ENCODE measurements at places on chromosomes 1 and 21.
A peak's percentile ranks its signal among the peaks of the same experiment; 100 is the strongest.

- DNase-seq, result no peak
Observed at GRCh38 chr1:117642963-117643362, 37.1 kb downstream of the TENT5C start.

DNA sequence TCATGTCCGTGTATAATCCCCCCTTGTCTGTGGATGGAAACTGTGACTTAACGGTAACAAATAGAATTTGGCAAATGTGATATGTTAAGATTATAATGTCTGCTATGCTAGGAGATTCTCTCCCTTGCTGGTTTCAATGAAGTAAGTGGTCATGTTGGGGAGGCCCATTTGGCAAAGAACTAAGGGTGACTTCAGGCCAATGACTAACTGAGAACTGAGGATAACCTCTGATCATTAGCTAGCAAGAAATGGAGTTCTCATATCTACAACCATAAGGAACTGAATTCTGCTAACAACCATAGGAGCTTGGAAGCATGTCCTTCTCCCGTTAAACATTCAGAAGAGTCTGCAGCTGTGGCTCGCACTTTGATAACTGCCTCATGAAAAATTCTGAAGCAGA, 2.3 kb downstream of the IFI44L start:
- DNase-seq, result no peak

GRCh38 chr1:202029171-202029665, 18.8 kb downstream of the ELF3 start:
- peak; percentile 39 for DNase-seq

DNA sequence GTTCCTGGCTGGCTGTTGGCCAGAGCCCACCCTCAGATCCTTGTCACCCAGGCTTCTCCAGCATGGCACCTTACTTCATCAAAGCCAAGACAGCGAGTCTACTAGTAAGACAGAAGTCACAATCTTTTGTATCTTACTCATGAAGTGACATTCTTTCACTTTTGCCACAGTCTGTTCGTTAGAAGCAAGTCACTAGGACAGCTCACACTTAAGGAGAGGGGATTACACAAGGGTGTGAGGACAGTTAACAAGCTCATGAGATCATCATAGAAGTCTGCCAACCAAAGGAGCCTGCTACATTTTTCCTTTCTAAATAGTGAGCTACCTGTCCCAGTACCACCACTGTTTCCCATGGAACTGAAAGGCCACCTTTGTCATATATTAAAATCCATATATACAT, 61.5 kb downstream of the PACC1 start:
- no peak for DNase-seq

- DNase-seq, result no peak
Observed at GRCh38 chr1:94697839-94698238, 122.3 kb upstream of the SLC44A3 start.

GRCh38 chr1:218272366-218272765, 12.7 kb upstream of the RRP15 start:
- no peak for DNase-seq

GRCh38 chr1:111201275-111202090, 1.0 kb upstream of the DENND2D start:
- DNase-seq, result no peak

- DNase-seq, result no peak
Observed at GRCh38 chr1:41895552-41895951, 23.2 kb downstream of the HIVEP3 start.

- no peak for DNase-seq
Observed at GRCh38 chr1:51973587-51974474, 16.7 kb downstream of the RAB3B start.

DNA sequence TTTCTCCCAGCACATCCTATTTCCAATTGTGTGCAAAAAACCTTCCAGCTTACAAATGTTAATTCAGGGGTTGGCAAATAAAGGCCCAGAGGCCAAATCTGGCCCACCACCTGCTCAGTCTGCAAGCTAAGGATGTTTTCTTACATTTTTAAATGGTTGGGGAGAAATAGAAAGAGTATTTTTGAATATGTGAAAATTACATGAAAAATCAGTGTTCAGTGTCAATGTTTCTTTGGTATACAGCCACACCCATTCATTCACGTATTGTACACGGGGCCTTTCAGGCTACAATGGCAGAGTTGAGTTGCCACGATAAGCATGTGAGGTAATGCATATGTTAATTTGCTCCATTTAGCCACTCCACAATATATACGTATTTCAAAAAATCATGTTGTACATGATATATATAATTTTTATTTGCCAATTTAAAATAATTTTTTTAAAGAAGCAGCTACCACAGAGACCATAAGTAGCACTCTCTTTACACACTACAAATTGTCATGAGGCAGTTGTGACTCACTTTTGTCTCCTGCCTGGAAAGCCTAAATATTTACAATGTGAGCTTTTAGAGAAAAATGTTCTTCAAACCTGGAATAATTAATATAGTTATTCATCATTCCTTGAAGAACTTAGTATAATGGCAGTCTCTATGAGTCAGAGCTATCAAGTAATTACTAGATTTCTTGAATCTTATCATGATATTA, 189.6 kb downstream of the SMYD3 start:
- DNase-seq, result no peak

- DNase-seq, result no peak
Observed at GRCh38 chr1:26352338-26352679, 1.6 kb downstream of the CRYBG2 start.

- no peak for DNase-seq
Observed at GRCh38 chr1:109788695-109789521, 25.2 kb upstream of the EPS8L3 start.

DNA sequence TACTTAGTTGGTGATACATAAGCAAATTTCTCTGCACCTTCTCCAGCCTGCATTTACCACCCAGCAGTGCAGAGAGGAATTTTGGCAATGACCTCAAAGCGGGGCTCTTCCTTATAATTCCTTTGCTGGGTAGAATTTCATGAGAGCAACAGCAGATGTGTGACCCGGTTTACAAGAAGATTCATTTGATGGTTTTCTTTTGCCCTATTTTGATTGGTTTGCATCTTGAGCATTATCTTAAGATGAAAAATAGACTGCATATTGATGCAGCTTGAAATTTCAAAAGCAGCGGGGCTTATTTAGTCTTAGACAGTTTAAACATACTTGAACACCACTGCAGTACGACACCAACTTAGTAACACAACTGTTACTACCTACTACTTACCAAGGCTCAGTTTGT, 378.9 kb downstream of the TTLL7 start:
- DNase-seq, result no peak

DNA sequence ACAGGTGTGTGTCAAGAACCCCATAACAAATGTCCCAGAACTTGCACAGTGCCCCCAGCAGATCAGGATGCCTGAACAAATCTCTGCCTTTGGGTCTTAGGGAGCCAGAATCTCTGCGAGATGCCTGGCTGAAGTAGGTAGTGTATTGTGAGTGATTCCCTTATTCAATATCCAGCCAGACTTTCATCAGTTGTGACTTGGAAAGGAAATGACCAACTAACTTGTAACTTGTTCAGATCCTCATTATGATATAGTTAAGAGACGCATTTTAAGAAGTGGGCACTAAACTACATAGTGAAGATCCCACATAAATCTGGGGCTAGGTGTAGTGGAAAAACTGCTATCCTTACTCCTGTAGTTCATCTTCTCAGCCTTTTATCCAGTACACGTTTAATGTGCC, 11.8 kb downstream of the OLIG2 start:
- DNase-seq, result no peak

DNA sequence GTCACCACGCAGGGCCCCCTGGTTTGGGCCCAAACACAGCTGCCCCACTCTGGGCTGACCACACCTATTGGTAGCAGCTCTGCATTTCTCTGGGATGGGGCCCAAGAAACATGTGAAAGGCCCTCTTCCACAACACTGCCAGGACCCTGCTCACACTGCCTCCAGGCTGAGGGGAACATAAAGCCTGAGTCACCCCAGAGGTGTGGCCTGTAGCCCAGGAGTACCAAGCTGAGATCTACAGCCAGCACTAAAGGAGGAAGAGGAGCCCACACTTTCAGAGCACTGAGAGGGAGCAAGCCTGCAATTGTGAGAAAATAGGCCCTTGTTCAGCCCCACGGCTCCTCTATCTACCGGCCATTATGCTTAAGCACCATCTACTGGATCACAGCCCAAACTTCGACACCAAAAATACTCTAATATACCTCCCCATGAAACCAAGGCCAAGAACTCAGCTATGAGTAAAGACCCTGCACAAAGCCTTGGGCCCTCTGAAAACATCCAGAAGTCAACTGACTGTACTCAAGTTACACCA, 14.4 kb upstream of the OR2T10 start:
- no peak for DNase-seq

DNA sequence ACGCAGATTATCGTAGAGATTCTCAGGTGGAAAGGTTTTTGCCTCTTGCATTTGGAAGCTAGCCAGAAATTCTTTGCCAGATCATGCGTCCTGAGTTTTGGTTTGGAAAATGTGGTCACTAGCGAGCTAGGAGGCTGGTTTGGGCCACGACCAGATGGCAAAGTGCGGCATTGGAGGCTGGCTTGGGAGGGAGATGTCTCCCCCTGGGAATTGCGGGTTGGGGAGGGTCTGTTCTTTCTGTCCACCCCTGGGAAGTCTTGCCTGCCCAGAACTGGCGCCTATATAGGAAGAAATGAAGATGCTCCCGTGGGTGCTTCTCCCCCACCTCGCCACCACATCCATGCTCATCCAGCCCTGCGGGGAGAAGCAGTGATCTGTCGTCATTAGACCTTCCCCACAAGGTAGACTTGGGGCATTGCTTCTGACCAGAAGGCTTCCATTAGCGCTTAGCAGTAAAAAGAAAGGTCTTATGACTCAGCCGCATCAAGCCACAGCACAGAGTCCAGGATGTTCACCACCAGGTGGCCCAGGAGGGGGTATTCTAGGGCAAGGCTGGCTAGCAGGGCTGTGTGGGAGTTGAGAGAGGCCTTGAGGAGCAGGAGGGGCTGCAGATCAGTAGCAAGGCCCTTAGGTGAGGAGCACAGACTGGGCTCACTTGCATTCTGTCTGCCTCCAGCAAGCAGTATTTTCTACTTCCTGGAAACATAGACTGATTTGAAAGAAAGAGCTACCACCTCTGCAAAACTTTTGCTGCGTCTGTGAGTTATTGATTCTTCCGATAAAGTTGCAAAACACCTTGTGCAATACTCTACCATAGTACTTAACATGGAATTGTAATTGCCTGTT, 1.5 kb upstream of the PTP4A2 start:
- DNase-seq, result peak; percentile 64

DNA sequence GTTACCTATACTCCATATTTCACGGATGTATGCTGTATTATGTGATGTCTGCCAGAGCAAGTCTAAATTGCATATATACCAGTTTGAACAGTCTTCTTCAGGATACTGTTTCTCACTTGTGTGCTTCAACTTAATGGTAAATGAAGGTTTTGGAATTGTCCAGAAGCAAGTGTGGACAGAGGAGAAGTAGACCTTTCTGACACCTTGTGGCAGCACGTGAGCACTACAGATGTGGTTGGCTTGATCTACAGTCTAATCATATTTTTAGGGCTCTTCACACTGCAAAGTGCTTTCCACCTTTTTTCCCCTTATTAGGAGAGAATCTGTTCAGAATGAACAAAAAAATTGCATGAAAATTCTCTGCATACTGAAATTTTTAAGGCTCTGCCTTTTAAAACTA, 10.9 kb downstream of the MORC3 start:
- no peak for DNase-seq

DNA sequence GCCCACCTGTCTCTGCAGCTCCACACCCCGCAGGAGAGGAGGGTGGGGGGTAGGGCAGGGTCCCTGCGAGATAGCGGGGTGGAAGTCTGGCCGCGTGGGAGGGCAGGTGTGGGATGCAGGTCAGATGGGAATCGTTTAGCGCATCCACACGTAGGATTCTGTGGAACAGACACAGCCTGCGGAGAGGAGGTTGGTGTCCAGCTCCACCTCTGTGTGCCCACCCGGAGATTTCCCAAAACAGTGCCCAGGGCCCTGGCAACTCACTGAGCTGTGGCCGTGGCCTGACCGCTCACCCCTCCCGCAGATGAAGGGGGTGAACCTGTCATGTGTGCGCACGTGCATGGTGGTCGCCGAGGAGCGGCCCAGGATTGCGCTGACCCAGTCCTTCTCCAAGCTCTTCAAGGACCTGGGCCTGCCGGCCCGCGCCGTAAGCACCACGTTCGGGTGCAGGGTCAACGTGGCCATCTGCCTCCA, 46.9 kb downstream of the S100B start:
- DNase-seq, result no peak

DNA sequence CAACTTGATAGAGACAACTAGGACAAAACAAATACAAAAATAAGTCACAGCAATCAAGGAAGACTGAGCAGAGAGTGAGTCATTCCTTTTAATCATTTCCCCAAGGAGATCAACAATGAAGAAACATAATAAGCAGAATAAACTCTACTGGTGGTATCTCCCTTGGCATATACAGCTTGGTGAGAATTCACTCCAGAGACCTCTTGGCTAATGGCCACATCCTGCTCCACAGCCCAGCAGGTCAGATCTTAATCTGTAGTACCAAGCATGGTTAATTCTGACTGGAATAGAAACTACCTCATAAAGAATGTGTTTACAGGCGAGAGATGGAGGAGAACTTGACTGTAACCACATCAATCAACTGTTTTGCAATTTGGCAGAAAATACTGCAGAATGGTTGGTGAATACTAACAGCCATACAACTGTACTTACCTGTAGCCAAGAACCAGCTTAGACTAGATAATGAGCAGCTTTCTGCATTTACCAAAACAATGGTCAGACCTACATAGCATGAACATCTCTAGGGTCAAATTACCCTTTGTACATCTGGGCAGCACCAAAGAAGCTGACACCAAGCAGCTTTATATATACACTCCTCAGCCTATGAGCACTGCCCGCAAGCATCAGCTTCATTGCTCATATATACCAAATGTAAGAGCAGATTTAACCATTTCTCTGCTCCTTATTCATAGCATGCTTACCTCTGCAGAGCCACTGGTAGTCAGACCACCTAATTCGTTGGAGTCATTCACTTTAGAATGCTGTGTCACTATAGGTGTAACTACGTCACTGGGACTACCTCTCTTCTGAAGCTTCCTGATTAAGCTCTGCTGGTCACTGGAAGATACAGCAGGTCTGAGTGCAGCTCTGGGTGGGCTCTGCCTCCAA, 51.0 kb downstream of the KIAA0319L start:
- peak; percentile 66 for DNase-seq

DNA sequence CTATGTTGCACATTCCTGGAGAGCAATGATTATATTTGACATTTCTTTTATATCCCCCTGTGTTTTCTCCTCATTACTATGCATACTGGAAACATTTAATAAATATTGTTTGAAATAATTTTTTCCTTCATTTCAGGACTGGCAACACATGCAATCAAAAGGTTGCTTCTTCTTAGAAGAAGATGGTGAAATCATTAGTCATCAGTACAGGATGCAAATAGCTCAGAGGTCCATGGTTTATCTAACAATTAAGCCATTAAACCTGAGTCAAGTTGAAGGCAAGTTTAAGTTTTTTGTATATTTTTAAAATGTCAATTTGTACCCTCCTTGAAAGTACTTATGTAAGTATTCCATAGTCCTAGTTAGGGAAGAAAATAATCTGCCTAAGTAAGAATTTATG, 22.5 kb downstream of the EFCAB7 start:
- no peak for DNase-seq
